ENCODE measurements at places on chromosomes 4 and X.

DNA sequence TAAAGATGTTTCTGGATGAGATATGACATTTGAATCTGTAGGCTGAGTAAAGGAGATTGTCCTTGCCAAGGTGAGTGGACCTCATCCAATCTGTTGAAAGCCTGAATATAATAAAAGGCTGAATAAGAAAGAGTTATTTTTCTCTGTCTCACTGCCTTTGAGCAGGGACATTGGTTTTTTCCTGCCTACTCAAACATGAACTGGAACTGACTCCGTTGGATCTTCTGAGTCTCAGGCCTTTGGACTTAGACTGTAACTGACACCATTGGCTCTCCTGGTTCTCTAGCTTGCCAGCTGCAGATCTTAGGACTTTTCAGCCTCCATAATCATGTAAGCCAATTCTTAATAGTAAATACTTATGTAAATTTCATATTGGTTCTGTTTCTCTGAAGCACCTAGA is 43.5 kb downstream of the PPEF2 start:
- DNase-seq, result no peak

- DNase-seq, result peak; percentile 6
Observed at GRCh38 chrX:24646745-24647182, 383 bp downstream of the PCYT1B start.

DNA sequence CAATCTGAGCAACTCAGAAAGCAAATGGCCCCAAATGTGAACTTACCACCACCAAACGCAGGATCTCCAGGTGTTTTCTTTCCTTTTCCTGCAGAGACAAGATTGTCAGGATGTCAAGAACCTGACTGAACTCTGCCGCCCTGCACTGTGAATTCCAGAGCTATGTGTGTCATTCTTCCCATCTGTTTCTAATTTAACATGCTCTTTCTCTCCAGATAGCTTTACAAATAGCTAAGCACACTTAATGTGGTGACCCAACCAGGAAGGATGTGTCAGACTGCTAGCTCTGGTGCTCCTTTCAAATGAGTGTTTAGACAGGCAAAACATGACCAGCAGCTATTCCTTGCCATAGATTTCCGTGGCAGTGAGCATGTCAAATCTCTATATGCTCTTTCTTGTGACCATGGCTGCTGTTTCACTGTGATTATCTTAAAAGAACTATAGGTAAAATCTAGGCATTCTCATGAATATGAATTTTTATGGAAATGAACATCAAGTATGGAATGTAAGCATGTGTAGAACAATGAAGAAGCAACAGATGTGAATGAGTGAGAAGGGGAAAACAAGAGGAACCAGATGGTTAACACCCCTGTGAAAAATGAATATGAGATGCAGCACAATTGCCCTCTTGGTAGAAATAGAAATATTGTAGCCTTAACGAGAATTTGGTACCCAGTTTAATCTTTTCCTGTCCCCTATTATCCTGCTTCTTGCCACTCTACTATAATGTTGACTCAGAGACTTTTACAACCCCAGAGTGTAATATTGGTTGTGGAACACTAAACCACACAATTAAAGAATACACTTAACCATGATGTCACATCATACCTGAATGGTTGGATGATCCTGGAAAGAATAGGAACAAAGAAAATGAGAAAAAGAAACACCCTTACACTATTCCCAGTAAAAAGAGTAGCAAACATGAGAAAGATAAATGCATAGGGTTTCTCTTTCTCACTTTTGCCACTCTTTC is 247.8 kb upstream of the DKK2 start:
- DNase-seq, result no peak

GRCh38 chr4:145580906-145581305 is 38.3 kb upstream of the MMAA start:
- DNase-seq, result no peak
